ENCODE measurements at places on chromosomes 6 and 20.

DNA sequence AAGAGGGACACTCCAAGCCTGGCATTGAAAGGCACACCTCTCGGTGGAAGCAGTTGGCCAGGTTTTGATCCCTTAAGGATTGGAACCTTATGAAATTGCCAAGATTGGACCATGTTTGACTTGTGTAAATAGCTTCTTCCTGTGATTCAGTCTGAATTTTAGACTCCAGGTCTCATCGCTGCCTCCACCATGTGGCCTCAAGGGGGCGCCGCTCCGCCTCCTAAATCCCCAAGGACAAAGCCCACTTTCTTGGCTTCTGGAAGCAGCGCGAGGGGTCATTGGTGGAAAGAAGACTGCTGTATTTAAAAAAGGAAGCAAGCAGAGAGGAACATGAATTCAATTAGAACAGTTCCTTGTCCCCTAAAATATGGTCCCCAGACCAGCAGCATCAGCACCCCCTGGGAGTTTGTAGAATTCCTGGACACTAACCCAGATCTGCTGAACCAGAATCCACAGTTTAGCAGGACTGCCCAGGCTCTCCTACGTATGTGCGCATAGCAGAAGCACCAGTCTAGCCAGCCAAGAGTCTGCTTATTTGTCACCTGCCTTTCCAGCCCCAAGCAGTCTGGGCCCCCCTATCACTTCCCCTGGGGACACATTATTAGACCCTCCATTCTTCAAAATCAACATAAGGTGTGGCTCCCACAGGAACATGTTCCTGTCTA, 108.5 kb downstream of the LY86 start:
- DNase-seq, result peak; percentile 30

- no peak for DNase-seq
These were observed 200.6 kb downstream of the DTNBP1 start for GRCh38 chr6:15462256-15462655.

- no peak for DNase-seq
These were observed 170.4 kb downstream of the BCKDHB start for GRCh38 chr6:80276861-80277260.

GRCh38 chr6:126526996-126527606, 187.2 kb downstream of the CENPW start:
- DNase-seq, result no peak

- DNase-seq, result no peak
These were observed 47.5 kb downstream of the SIRPA start for GRCh38 chr20:1942486-1943274.

- peak; percentile 75 for DNase-seq
These were observed 195.8 kb upstream of the ZNF184 start for GRCh38 chr6:27668442-27669294.

DNA sequence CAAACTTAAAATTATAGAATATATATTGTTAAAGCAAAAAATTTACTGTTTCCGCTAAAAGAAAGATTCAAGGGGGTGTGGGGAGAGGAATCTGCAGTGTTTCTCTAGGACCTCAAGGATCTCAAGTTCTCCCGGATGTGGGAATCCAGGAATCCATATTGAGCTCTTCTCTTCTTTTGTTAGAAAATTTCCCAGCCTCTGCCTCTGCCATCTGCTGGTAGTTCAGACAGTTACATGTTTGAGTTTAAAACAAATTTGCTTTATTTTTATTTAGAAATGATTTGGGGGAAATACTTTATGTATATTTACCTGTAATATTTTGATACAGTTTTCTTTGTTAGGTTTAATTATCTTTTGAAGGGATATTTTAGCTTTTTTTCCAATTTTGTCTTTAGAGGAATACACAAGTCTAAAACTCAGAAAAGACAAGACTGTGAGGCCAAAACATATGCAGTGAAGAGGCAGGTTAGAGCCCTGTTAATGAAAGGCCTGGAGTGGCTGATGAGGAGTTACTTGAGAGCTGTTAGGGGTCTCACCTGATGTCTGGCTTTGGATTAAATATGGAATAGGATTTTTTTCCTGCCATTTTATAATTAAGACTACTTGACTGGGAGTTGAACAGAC, 268.8 kb downstream of the ARID1B start:
- DNase-seq, result no peak

- DNase-seq, result no peak
These were observed 41.9 kb upstream of the FERMT1 start for GRCh38 chr20:6164421-6165341.

GRCh38 chr6:166798652-166799051, 157.7 kb downstream of the RNASET2 start:
- no peak for DNase-seq

DNA sequence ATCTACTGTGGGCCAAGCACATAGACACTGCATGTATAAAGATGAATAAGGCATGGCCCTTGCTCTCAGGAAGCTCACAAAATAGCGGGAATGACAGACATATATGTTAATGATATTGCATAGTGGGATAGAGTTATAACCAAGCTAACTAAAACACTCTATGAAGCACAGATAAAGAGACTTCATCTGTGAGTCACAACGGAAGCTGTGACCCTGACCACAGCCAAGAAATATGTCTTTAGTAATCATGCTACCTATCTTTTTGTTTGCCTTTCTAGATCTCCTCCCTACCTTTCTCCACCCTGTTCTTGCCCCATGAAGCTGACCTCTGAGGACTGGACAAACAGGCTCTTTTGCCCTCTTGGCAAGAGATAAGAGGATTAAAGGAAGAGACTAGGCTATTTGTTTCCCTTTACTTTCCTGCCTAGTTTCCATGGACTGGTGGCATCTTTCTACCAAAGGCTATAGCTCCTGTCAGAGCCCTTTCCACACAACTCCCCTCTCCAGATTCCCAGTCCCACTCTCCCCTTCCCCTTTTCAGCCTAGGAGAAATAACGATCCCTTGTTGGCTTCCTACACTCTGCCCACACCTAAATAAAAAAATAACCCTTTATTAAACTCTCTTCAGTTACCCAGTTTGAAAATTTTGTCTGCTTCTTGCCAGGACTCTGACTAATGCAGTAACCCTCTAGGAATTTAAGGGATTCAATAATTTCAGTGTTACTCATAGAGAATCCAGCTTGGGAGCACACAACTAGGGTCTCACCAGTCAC, 504.9 kb upstream of the MARCKS start:
- DNase-seq, result no peak

DNA sequence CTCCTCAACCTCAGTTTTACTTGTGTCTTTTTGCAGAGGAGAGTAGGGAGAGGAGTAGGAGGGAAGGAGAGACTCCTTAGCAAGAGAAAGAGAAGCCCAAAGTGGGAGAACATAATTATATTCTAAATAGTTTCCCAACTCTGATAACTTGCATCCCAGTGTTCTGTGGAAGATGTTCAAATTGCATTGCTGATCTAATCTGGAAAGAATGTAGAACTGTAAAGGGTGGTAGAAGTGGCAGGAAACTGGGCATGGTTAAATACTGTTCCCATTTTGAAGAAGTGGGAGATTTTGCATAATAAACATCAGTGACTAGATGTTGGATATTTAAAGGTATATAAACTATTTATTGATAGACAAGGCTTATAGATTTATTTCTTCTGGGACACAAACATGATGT, 42.6 kb upstream of the HMGN3 start:
- no peak for DNase-seq

- no peak for DNase-seq
These were observed 22.9 kb upstream of the JAG1 start for GRCh38 chr20:10696650-10697049.

DNA sequence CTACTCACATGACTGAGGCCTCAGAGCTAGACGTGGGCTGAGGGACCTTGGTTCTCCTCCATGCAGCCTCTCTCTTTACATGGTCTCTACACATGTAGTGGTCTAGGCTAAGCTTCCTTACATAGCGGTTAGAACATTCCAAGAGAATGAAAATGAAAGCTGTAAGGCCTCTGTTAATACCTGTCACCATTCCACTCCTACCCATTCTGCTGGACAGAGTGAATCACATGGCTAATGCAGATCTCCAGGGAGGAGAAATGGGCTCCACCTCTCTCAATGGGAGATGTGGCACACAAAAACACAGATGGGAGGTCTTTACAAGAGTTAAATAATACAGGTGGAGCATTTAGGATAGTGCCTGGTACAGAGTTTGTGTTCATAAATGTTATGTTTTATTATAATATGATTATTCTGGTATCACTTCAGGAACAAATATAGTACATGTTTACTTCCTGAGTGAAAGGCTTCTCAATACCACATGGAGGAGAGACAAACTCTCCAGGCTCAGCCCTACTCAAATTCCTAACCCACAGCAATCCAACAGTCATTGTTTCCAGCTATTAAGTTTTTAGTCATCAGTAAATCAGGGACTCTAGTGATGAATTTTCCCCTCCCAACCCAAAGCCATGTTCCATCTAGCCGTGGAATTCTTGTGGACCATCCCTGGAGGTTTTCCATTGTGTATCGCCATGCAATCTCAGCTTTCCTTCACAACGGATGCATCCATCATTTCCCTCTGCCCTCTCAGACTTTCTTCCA, 57.9 kb downstream of the ISM1 start:
- no peak for DNase-seq

DNA sequence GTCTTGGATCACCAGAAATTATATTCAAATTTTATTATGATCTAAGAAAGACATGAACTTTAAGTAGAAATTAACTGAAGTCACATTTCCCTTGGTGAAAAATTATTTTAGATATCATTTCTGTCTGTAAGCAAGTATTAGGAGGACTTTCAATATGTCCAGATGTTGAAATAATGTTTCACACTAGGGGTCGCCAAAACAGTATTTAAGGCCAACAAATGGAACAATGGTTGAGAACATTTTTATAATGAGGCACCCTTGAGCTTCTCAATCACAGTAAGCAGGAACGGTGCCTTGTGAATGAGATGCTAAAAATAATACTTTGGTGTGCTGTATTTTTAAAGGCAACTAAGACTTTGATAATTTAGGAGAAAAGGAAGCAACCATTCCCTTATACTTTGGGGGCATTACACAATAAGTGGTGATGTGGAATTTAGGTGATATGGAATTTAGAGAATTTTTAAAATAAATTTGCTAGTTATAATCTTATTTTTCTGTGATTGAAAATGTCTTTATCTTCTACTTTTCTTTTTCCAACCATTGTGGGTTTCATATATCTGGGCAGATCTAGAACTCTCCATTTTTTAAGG, 9.6 kb upstream of the SF3B5 start:
- peak; percentile 50 for DNase-seq

- DNase-seq, result no peak
These were observed 248.8 kb downstream of the TTLL2 start for GRCh38 chr6:167573461-167574215.

GRCh38 chr6:26126394-26127235, 39.4 kb downstream of the HFE start:
- DNase-seq, result no peak

DNA sequence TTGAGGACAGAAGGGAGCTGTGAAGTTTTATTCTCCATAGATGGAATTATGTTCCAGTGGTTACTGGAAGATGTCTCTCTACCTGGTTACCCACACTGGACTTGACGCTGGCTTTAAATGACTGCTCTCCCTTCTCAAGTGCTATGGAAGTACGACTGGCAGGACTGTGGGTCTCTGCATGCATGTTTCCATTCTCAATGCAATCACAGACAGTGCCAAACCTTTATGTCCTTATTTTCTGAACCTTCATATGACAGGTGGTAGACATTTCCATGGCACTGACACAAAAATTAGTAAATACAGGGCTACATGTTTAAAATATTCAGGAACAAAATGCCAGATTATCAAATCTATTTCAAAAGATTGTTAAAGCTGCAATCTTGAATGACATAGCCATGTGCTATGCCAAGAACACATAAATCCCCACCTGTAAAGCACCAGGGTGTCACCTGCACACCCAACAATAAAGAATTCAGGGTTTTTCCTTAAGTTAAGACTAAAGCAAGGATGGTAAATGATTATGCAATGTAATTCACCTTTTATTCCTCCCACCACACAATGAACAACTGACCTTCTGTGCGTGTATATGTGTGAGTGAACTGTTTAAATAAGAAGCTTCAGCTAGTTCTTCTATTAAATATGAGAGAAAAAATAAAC, 153.3 kb upstream of the ENPP5 start:
- no peak for DNase-seq

DNA sequence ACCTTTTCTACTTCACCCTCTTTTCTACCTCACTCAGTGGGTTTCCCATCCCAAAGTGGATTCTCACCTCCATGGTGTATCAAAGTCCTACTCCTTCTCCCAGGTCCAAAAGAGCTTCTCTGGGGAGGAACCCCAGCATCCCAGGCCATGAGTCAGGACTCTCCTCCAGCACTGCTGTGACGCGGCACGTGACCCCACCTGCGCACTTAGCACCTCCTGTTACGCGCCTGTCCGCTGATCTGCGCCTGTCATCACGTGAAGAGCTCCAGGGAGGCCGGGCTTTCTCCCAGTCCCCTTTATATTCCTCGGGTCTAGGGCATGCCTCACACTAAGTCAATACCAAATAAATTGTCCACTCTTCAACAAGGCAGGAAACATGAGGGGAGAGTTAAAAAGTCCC, 226.9 kb upstream of the QKI start:
- no peak for DNase-seq

DNA sequence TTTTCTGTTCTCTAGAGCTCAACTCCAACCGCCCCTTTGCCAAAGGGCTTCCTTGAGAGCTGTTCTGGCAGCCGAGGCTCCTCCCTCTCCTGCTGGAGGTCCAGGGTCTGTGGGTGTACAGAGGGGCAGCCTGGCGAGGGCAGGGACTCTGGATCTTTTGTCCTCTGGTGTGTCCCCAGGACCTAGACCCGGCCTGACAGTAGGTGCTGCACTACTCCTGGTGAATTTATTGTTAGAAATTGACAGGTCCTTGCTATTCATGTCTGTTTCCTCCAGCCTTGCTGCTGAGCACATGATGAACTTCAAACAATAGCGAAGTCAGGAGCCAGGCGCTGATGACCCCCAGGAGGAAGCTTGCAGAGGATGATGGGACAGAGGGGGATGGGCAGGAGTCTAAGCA, 234.7 kb upstream of the SULF2 start:
- no peak for DNase-seq

All from activated CD4-positive, alpha-beta T cell treated with anti-CD3 and anti-CD28 coated beads for 24 hours (primary cell).